Fibroblast of gingiva (primary cell): ENCODE measurements at places on chromosomes 7 and 10.
A peak's percentile ranks its signal among the peaks of the same experiment; 100 is the strongest.

- DNase-seq = no peak
These were observed 5.5 kb upstream of the FIGNL1 start for GRCh38 chr7:50455658-50456057.

- no peak for DNase-seq
These were observed 10.4 kb upstream of the BAMBI start for GRCh38 chr10:28666751-28667467.

DNA sequence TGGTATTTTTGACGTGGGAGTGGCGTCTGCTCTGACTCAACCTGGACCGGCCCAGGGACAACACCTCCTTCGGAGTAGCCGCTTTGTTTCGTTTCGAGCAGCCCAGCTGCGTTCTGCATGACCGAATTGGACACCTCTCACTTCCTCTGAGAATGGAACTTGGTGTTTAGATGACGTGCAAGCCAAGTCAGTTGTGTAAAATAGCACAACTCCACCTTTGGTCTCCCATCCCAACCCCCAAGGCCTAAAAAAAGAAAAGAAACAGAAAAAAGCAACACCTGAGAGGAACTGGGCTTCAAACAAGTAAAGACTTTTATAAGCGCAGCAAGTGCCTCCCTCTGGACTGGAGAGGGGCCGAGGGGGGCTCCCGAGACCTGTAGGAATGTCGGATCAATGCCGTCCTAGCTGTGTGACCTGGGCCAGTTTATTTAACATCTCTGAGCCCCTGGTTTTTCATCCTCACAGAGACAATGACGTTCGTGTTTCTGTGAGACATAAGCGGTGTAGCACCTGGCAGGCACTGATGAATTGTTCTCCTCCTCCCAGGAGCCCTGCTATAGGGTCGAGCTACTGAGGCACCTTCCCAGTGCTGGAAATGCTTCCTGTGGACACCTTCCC lies 52.0 kb upstream of the SMNDC1 start:
- peak; percentile 81 for DNase-seq

- DNase-seq = no peak
These were observed 989.0 kb downstream of the GATA3 start for GRCh38 chr10:9043466-9043865.

DNA sequence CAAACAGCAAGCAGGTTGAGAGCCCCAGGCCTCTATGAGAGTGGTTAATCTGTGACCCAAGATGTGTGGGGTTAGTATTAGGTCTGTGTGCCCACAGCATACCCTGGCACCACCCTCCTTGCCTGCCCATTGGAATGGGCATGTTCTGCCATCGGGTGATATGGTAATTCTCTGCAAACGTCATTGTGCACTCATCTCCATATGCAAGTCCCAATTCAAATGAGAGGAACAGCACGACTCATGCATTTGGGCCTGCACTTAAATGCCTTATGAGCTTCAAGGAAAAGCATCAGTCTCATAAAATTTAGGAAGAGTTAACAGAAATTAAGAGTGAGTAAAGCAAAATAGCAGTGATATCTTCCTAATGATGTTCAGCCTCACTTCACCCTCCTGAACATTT lies 133.9 kb upstream of the FGFR2 start:
- no peak for DNase-seq

DNA sequence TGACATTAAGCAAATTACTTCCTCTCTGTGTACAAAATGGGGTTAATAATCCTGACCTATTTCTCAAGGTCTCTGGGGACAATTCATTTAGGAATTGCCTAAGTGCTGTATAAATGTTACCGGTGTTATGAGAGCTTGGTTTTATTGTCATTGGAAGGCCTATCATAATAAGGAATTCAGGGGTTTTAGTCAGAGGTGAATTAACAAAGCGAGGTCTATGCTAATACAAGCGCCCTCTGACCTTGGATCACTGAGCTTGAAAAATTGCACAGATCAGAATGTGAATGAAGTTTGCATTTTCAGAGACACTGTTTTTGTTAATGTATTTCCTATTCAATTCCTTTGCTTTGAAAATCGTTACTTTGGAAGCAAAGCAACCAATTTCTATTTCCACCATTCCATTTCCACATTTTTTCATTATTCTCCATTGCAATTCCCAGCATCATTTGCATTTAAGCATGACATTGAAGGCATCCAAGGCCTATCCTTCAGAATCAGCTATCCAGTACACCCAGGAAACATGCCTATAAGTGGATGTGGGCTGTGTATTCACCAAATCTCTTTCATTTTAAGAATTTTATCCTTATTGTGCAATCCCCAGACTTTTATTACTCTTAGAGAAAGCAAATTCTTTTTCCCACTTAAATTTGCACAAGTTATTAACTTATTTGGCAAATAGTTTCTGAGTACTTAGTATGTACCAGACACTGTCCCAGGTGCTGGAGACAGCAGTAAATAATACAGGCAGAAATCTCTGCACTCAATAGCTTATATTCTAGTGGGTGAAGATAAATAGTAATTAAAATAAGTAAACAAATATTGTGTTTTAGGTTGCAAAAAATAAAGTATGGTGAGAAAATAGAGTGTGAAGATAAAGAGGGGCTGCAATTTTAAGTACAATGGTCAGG lies 133.1 kb downstream of the NRCAM start:
- no peak for DNase-seq

DNA sequence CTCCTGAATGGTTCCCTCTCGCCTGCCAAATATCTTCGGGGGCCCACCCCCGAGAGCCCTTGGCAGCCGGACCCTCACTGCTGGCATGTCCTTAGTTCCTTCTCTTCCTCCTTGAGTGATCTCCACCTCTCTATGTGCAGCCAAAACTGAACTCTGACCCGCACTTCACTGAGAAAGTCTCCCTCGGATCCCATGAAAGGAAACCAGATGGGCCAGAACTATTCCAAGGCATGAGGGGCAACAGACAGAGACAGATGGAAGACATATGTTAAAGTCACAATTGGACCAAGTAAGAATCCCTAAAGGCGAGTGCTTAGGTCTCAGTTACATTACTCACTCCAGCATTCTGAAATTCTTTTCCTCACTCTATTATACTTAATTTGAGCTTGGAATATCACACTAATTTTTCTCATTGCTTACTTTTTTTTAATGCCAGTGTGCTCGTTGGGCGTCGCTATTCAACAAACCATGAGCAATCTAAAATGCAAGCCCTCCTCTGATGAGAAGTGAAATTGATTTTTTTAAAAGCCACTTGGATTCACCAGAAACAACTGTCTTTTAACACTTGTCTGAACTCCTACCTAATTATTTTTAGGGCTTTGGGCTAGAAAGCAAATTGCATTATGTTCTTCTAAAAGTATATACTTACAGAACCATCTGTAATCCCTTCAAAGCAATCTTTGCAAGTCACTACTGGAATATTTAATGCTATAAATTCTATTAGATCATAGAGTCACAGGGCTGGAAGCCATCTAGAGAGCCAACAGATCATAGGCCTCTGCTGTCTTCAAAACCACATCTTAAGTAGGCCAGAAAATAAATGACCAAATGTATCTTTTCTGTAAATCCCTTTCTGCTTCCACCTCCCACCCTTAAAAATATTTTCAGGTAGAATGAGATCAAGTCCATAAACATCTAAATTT lies 43.3 kb upstream of the EZH2 start:
- DNase-seq = peak; percentile 26

- no peak for DNase-seq
These were observed 295.4 kb upstream of the KAT6B start for GRCh38 chr10:74530981-74531380.

DNA sequence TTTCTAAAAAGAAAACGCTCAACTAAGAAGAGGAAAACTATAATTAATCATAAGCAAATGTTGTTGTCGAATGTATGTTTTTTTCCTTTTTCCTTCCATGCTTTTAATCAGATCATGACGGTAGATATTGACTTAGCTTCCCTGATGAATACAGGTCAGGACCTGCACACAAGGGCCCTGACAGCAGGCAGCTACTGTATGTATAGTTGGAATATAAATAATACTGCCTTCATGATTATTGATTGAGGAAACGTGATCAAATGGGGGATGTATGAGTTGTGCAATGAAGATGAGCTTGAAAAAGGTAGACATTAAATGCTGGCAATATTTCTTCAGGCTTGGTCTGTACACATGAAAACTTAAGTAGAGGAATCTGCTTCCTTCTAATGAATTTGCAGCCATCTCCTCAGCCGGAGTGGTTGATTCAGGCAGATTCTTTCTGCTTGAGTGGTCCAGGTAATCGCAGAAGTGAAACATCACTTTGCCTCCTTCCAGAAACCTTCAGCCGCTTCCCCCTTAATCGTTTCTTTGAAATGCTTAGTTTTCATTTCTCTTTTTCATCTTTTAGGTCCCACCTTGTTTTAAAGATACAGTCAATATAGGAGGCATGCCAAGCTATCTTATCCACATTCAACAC lies 656.5 kb downstream of the SDK1 start:
- no peak for DNase-seq

DNA sequence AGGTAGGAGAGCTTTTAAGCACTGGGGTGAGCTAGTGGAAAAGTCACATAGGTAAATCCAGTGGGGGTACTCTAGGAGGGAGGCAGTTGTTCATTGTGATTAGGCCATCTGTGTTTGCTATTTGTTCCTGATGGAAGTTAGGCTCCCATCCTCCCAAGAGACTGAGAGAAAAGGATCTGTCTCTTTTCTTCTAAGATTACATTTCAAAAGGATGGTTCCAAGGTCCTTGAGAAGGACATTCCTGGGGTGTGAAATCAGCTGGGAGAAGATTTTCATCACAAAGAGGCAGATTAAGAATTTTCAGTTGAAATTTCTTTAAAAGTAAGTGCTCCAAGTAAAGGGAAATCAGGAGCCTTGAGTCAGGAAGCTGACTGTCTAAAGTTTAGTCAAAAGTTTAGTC lies 210.8 kb upstream of the CSTF2T start:
- DNase-seq = peak; percentile 1

- DNase-seq = no peak
These were observed 2.6 kb upstream of the TMEM130 start for GRCh38 chr7:98872328-98872924.

DNA sequence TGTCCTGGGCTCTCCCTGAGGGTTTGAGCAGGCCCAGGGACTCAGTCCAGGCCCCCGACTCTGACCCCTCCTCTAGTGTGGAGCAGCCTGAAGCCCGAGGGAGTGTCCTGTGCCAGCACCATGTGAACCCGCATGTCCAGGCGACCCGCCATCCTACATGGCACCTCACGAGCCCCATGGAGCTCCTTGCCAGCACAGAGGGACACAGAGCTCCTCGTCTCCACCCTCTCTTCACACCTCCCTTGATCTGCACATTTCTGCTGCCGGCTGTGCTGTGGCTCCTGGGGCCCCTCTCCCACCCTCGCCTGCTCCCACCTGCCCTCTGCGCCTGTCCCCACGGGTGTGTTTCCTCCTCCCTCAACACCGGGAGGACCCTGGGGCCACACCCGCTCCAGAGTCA lies 103.5 kb downstream of the ADARB2 start:
- no peak for DNase-seq

- DNase-seq = peak; percentile 92
These were observed 47.9 kb upstream of the NPFFR1 start for GRCh38 chr10:70331486-70332268.

GRCh38 chr10:85914720-85915119 lies 451.9 kb downstream of the GRID1 start:
- DNase-seq = no peak

DNA sequence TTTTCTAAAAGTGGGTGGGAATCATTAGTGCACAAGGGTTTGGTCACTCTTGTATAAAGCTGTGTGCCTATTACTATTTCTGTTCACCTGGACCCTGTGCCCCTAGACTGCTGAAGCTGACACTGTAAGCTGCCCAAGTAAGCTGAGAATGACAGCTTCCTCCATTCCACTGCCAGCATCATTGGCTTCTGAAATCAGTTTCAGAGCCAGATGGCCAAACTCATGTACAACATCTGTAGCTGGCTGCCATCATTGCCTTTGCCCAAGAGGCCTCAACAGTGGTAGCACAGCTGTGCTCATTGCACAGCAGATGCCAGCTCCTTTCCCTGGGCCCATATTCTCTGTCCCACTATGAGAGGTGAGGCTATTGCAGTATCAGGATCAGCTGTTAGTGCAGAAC lies 165.7 kb downstream of the CPEB3 start:
- DNase-seq = peak; percentile 50

GRCh38 chr7:25308246-25308645 lies 80.0 kb upstream of the NPVF start:
- DNase-seq = no peak

GRCh38 chr10:87646192-87646909 lies 13.3 kb upstream of the PAPSS2 start:
- DNase-seq = no peak

GRCh38 chr10:86569335-86569734 lies 47.7 kb upstream of the WAPL start:
- DNase-seq = no peak

DNA sequence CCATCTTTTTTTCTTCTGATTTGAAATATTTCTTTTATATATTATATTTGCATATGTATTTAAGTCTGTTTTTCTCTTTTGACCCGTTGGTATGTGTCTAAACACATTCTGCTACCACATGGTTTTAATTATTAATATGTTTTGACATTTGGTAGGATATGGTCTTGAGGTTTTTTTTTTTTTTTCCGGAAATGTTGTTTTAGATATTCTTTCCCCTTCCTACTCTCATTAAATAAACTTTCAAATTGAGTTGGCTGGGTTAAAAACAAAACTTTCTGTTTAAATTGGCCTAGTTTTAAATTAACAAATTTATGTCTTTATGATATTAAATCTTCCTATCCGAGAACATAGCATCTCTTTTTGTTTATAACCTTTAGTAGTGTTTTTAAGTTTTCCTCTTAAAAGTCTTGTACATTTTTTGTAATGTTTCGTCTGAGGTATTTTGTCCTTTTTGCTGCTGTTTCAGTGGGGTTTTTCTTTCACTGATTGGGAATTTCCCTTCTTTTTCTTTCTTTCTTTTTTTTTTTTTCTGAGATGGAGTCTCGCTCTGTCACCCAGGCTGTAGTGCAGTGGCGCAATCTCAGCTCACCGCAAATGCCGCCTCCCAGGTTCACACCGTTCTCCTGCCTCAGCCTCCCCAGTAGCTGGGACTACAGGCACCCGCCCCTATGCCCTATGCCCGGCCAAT lies 25.4 kb downstream of the STAM start:
- DNase-seq = no peak

DNA sequence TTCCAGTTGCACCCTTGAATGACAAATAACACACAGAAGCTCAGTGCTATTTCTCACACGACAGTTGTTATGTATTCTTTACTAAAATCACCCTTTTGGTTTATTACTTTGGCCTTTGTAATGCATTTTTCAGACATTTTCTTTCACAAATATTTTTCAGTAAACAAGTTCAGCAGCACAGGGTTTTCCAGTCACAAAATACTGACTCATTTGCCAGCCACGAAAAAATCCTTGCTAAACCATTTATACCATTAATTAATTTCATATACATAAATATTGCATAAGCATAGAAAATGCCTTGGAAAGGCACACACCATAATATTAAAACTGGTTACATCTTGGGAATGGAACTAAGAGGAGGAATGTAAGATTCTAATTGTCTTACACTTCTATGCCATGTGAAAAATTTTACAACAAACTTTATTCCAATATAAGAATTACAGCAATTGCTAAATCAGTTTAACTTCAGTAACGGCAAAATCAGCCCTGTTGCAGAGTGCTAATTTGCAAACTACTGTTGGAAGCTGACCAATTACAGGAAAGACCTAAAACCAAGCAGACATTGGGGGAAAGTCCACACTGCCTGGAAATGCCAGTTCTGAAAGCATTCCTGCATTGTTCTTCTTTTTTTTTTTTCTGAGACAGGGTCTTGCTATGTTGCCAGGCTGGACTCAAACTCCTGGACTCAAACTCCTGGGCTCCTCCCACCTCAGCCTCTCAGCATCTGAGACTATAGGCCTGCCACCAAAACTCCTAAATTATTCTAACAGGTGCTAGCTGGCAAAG lies 31.6 kb upstream of the PBLD start:
- DNase-seq = peak; percentile 69

GRCh38 chr10:44280226-44281014 lies 104.5 kb downstream of the CXCL12 start:
- peak; percentile 92 for DNase-seq

GRCh38 chr7:140625908-140626868 lies 14.4 kb downstream of the DENND2A start:
- peak; percentile 94 for DNase-seq
